ENCODE measurements at places on chromosomes 2 and 18. TPM values are rescaled to one million over a fixed set of nuclear protein-coding genes. Genes with fewer than 3 reads are reported as not detected.

Gene DPP10
- total RNA-seq = not detected

Gene SPP2
- not detected for total RNA-seq

Gene TGFA
- 7.4 TPM for total RNA-seq

Gene IL1R2
- total RNA-seq = 0.71 TPM

Gene COL6A3
- total RNA-seq = 0.09 TPM

Gene DGUOK
- total RNA-seq = 151 TPM

Gene DCAF17
- 7.8 TPM for total RNA-seq

Gene G6PC2
- total RNA-seq = not detected

Gene ZNF385B
- total RNA-seq = 0.20 TPM

Gene RDH14
- total RNA-seq = 45.2 TPM

Gene SIX3
- total RNA-seq = 0.41 TPM

Gene MBD5
- total RNA-seq = 6.5 TPM

Gene RNF152
- total RNA-seq = 0.01 TPM

Gene CERKL
- total RNA-seq = 0.30 TPM

Gene SLC16A14
- 1.4 TPM for total RNA-seq

Gene UBE2F
- total RNA-seq = 49.8 TPM

Gene ANAPC1
- total RNA-seq = 38.5 TPM

Gene CYP26B1
- 12.9 TPM for total RNA-seq

Gene LRRC30
- total RNA-seq = not detected

Gene NEUROD1
- not detected for total RNA-seq

Gene ICA1L
- 1.5 TPM for total RNA-seq

Gene FBXO48
- total RNA-seq = 0.71 TPM

Gene TRAPPC8
- 12.1 TPM for total RNA-seq

Gene CDH7
- total RNA-seq = 0.03 TPM

Gene RAB6C
- total RNA-seq = not detected
